ENCODE measurements at places on chromosomes 3 and 15.

DNA sequence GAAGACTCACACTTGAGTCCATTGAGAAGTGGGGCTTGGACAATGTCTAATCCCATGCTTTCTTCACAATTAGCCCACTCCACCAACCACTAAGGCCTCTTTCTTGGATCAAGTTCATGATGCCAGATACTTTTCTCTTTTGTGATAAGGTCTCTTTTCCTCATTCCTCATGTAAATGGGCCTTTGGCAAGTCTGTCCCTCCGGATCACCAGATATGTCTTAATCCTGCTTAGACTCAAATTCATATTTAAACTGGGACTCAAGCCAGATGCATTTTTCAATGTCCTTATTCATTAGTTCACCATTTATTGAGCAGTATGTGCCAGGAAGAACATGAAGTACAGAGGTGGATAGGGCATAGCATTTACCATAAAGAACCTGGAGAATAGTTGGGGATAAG is 671.1 kb downstream of the TBL1XR1 start:
- no peaks in the 10 kb centered on the region for H3K36me3 ChIP-seq
- no peaks in the 10 kb centered on the region for H3K27me3 ChIP-seq
- no peak overlapping the region for H3K27ac ChIP-seq

DNA sequence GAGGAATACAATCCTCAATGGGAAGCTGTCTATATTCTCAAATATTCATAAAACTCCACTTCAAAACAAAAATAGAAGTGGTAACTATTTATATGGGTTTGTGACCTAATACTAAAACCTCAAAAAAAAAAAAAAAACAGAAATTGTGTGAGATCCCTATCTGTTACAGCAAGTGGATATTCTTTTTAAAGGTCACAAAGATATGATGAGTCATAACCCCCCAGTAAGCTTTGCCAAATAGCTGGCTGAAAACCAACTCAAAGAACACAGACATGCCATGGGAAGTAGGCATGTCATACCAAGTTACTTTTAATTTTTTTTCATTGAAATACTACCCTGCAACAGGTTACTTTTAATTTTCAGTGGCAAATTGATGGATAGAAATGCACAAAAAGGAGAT is 62.5 kb downstream of the CBLB start:
- peaks cover 32% of the 10 kb centered on the region for H3K4me1 ChIP-seq
- H3K4me3 ChIP-seq: no peak overlapping the region
- H3K36me3 ChIP-seq: no peaks in the 10 kb centered on the region

GRCh38 chr15:63246691-63247469 is 30.5 kb upstream of the APH1B start:
- no peak overlapping the region for H3K4me3 ChIP-seq
- H3K27ac ChIP-seq: peak overlapping the region; percentile 34
- no peaks in the 10 kb centered on the region for H3K27me3 ChIP-seq
- peaks cover 67% of the 10 kb centered on the region for H3K4me1 ChIP-seq
- DNase-seq: no peak

- H3K4me1 ChIP-seq: peaks cover 10% of the 10 kb centered on the region
- peaks cover 14% of the 10 kb centered on the region for H3K27me3 ChIP-seq
- DNase-seq: peak; percentile 68
- no peak overlapping the region for H3K4me3 ChIP-seq
- H3K36me3 ChIP-seq: no peaks in the 10 kb centered on the region
Measured at GRCh38 chr3:12869035-12869621, 27.8 kb upstream of the RPL32 start.

DNA sequence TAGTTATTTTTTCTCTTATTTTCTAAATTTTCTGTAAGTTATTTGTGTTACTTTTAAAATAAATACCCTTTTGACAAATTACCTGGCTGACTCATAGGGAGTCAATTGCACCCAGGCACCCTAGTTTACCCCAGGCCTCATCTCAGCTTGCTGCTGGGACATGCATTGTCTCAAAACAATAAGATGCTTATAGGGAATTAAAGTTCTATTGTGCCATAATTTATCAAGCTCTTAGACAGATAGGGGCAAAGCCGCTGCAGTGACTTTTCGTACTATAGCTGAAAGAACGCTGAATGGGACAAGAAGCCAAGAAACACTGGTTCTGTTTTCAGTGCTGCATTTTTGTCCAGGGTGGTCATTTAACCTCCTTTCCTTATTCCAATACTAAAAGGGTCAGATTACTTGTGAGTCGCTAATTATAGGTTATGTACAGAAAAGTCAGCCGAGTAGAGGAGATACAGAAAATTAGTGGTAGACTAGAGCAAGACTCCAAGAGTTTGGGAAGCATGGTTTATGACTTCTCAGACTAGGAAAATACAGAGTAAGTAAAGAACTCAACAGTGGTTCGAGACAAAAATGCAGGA is 50.3 kb downstream of the EXD1 start:
- no peak overlapping the region for H3K4me3 ChIP-seq
- H3K27me3 ChIP-seq: no peaks in the 10 kb centered on the region
- H3K27ac ChIP-seq: no peak overlapping the region
- no peak for DNase-seq
- H3K4me1 ChIP-seq: no peaks in the 10 kb centered on the region
- no peaks in the 10 kb centered on the region for H3K36me3 ChIP-seq

- H3K27ac ChIP-seq: no peak overlapping the region
- H3K4me3 ChIP-seq: no peak overlapping the region
- no peak for DNase-seq
- peaks cover 5% of the 10 kb centered on the region for H3K36me3 ChIP-seq
- H3K4me1 ChIP-seq: no peaks in the 10 kb centered on the region
Measured at GRCh38 chr3:171700653-171701052, 109.6 kb downstream of the PLD1 start.

GRCh38 chr3:62672988-62673313 is 202.3 kb downstream of the CADPS start:
- H3K27ac ChIP-seq: no peak overlapping the region
- no peak for DNase-seq
- H3K4me1 ChIP-seq: no peaks in the 10 kb centered on the region
- no peak overlapping the region for H3K4me3 ChIP-seq
- no peaks in the 10 kb centered on the region for H3K27me3 ChIP-seq

DNA sequence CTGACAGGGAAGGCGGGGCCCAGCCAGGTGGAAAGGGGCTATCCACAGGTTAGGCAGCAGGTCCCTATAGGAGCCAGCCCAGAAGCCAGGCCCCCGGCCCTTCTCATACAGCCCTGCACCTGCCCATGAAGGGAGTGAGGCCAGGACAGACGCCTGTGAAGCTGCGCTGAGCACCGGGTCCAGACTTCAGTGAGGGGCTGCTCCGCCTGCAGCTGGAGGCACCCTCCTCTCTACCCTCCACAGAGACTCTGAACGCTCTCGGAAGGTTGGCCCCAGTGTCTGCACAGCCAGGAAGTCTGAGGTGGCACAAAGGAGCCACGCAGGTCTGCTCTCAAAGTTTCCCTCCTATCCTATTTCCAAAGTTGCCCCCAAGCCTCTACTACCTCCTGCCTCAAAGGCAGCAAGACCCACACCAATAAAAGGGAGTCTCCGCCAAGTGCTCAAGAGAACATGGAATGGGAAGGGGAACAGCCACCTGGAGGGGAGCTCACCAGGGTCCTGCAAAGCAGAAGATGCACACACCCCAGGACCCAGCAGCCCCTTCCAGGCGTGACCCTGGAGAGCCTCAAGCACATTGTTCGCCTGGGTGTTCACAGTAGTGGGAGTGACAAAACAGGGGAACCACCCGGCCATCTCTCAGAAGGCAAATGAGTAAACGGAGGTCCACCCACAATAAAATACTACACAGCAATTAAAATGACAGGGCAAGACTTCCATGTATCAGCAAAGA is 19.5 kb downstream of the XXYLT1 start:
- no peak overlapping the region for H3K27ac ChIP-seq
- no peaks in the 10 kb centered on the region for H3K27me3 ChIP-seq
- no peaks in the 10 kb centered on the region for H3K4me1 ChIP-seq
- H3K4me3 ChIP-seq: no peak overlapping the region

DNA sequence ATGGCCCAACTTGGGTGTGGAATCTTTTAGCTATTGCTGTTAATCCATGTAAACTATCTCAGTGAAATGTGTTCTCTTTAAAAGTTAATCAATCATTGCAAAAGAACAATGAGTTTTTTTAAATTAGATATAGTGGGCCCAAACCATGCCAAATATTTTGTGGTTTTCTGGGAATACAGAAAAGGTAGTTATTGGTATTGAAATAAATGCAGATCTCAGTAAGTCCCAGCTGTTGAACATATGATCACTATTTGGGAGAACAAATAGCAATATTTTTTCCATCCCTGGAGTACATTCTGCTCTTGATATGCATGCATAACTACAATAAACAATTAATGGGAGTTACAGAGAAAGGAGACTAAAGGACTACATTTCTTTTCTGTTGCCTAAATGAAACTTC is 36.0 kb upstream of the LEKR1 start:
- no peaks in the 10 kb centered on the region for H3K36me3 ChIP-seq
- no peaks in the 10 kb centered on the region for H3K27me3 ChIP-seq
- DNase-seq: no peak
- H3K27ac ChIP-seq: no peak overlapping the region

DNA sequence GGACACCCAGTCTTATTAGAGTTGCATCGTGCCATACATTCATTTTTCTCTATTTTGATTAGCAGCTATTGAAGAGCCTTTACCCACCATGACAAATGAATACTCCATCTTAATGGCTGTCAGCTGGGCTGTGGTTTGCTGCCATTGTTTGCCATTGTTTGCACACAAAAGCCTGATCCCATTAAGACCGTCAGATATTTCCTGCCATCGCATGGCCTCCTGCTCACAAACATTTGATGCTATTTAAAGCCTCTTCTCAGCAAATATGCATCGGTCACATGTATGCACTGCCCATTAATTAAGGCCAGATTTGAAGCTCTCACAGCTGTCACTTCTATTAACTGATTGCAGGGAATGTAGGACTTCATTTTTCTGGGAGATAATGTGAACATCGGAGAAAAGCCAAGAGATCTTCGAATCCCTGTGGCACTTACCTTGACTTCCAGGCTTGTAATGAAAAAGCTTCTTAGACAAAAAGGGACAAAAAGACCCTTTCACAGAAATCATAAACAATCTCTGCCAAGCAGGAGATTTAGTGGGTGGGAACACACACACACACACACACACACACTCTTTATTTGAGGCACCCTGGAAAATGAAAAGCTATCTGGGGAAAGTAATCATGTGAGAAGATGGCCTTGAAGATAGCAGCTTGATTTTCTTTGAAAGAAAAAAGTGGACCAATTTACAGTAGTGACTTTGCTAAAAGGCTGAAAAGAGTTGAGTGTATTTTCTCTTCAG is 175.4 kb upstream of the NR2E3 start:
- no peak for DNase-seq
- peaks cover 3% of the 10 kb centered on the region for H3K4me1 ChIP-seq

- H3K4me1 ChIP-seq: peaks cover 2% of the 10 kb centered on the region
- no peak overlapping the region for H3K4me3 ChIP-seq
- no peak for DNase-seq
- no peaks in the 10 kb centered on the region for H3K36me3 ChIP-seq
Measured at GRCh38 chr15:60528530-60528929, 49.6 kb upstream of the ICE2 start.

DNA sequence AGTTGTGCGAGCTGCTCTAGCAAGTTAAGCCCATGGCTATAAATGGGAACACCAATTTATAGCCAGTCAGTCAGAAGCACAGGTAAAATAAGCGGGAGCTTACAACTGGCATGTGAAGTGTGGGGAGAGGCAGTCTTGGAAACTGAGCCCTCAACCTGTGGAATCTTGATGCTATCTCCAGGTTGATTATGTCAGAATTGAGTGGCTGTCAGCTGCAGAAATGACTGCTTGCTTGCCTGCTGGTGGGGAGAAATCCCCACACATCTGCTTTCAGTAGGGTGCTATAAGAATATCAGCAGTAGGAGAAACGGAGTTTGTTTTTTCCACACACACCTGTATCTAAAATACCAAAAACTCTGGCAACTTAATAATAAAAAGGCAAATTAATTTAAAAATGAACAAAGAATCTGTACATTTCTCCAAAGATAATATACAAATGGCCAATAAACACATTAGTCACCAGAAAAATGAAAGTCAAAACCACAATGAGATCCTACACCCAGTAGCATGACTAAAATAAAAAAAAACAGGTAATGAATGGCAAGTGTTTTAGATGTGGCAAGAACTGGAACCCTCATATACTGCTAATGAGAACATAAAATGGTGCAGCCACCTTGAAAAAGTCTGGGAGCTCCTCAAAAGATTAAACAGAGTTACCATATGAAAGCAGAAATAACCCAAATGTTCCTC is 26.0 kb upstream of the MAP4 start:
- H3K36me3 ChIP-seq: no peaks in the 10 kb centered on the region
- no peak overlapping the region for H3K27ac ChIP-seq
- no peak overlapping the region for H3K4me3 ChIP-seq
- H3K27me3 ChIP-seq: no peaks in the 10 kb centered on the region
- DNase-seq: no peak

- DNase-seq: no peak
- H3K27ac ChIP-seq: no peak overlapping the region
- no peaks in the 10 kb centered on the region for H3K27me3 ChIP-seq
- peaks cover 32% of the 10 kb centered on the region for H3K36me3 ChIP-seq
Measured at GRCh38 chr3:149009732-149010131, 18.4 kb downstream of the GYG1 start.
